ENCODE measurements at places on chromosomes 11 and 22.

- no peak for DNase-seq
Measured at GRCh38 chr11:313787-314553, at the start of gene IFITM1. IFITM1 (plus strand) TSS chr11:314040; CDS start chr11:314171, 131 bp downstream.

DNA sequence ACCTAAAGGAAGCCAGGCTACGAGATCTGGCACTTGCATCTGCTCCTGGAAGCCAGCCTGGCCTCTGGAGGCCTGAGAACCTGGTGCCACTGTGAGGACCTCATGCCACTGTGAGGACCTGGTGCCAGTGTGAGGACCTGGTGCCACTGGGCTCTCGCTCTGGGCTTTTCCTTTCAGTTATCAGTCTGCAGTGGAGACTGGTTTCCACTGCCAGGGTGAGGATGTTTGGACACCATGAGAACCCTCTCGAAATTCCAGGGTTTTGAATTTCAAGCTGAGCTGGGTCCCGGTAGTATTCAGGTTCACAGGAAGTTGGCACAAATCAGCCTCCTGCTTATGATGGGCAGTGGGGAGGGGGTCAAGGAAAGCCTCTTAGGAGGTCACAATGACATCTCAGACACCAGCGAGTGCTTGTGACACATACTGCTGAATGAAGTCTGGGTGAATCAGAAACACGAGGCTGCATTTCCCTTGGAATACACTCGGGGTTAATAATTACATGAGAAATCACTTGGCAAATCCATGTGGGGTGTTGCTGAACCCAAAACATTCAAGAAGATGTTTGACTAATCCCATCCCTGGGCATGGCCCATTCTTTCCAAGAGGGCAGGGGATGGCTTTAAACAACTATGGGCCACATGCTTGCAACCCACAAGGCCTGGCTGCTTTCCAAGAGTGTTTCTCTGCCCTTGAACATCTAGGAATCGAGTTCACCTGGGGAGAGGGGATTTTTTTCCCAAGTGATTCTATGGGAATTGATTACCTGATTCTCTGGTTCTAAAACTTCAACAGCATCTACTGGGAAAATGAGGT lies 60.2 kb downstream of the LINC01488 start:
- DNase-seq: no peak

DNA sequence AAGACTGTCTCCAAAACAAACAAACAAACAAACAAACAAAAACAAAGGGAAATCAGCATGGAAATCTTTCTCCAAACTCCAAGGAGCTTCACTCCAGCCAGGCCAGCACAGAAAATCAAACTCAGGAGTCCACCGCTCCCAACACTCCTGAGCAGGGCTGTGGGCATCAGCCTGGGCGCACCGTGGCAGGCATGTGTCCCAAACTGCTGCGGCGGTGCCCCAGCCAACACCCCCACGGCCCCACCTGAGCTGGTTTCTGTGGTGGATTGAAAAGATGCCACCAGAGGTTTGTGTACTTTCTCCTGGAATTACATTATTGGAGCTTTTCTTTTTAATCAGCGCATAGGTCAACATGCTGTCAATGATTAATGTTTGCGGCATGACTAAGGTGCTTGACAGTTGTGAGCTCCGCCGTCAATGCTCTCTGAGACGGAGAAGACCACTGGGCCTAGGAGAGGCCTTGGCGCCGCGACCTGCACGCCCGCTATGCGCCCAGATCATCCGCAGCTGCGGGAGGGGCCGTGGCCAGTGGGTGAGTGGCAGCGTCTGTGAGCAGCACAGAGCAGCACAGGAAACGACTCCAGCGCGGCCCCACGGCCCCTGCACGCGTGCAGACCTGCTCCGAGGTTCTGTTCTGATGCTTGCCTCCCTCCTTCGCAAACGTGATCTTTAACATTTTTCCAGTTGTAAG lies 18.1 kb downstream of the DRD4 start:
- no peak for DNase-seq

DNA sequence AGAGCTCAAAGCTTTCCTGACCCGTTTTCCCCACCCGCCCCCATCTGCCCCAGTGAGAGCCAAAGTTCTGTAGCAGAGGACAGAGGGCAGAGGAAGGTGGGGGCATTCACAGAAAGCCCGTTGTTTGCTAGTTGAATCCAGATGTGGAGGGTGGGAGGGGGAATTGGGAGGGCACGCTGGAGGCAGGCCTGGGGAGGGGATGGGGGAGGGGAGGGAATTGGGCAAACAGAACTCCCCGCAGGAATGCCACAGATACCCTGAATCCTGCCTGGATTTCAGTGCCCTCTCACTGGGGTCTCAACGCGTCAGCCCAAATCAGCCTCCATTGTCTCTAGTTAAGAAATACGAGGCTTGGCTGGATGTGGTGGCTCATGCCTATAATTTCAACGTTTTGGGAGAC lies 12.9 kb upstream of the OAF start:
- DNase-seq: no peak

- no peak for DNase-seq
Measured at GRCh38 chr11:134949121-134950090, 537.4 kb upstream of the B3GAT1 start.

GRCh38 chr11:114236829-114237228 lies 59.4 kb upstream of the NNMT start:
- DNase-seq: no peak

GRCh38 chr22:24088816-24089215 lies 77.7 kb downstream of the CABIN1 start:
- no peak for DNase-seq

GRCh38 chr11:82229341-82229740 lies 504.3 kb downstream of the FAM181B start:
- DNase-seq: no peak

DNA sequence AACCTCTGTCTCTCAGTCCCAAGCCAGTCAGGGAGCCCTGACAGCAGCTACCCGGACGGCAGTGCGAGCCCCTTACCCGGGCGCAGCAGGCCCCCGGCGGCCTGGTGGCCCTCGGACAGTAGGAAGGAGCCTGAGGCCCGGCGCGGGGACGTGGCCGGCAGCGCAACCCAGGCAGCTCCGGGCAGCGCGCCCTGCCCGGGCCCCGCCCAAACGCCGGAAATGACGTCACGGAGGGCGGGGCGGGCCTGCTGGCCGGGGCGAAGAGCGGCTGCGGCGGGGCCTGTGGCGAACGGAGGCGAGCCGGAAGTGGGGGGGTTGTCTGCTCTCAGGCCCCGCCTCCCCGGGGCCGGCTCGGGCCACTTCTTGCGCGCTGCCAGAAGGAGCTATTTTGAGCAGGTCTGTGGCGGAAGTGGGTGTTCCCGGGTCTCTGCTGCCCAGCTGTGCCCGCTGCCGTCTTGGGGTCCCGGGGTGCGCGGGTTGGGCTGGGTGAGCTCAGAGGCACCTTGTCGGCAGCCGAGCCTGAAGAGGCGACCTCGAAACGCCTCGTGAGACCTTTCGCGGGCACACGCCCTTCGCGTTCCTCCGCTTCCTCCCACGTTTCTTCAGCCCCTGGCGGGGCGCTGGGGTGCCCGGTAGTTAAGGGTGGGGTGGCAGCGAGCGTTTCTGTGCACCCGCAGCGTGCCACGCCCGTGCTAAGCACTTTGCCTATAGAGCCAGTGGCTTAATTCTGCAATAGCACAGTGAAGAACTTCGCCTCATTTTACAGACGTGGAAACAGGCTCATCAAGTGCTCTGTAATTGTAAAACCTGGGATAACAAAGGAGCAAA lies at the start of gene C11orf24:
Gene C11orf24 (minus strand): TSS at position 193 of the 828 bp plus-strand sequence. CDS start 8,206 bp downstream, outside the sequence.
- DNase-seq: no peak

GRCh38 chr11:103997082-103997481 lies 39.4 kb upstream of the DDI1 start:
- no peak for DNase-seq

GRCh38 chr11:68956547-68957254 lies 24.1 kb downstream of the MRGPRD start:
- no peak for DNase-seq

- no peak for DNase-seq
Measured at GRCh38 chr11:47348859-47349258, 3.6 kb downstream of the MYBPC3 start.

DNA sequence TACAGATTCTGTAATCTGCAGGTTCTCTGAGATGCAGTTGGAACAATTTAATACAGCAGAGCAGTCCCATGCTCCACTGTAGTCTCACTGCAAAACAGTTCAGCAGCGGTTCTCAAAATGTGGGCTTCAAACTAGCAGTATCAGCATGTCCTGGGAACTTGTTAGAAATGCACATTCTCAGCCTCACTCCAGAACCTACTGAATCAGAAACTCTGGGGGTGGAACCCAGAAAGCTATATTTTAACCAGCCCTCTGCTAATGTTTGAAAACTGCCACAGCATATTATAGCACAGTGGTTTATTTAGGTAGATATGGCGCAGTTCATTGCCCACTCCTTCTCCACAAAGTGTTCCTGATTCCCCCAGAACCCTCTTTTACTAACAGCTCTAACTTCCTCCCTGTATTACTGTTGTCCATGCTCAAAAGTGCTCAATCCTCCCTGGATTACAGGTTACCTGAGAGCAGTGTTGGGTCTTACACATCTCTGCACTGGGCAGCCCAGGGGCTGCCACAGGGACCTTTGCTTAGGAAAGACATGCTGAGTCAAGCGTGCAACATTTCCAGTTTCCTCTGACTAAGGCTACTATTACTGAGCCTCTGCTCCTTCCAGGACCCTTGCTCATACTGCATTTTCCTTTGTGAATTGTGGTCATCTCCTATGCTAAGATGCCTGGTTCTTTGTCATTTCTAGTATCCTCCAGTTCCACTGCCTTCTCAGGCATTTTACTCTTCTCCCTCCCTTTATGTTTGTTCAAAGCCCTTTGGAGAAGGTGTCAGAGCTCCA lies 7.7 kb upstream of the DGAT2 start:
- DNase-seq: no peak

- no peak for DNase-seq
Measured at GRCh38 chr11:100914415-100915110, 215.1 kb downstream of the PGR start.

GRCh38 chr22:24104307-24105012 lies 76.8 kb upstream of the SUSD2 start:
- no peak for DNase-seq

- no peak for DNase-seq
Measured at GRCh38 chr11:8810540-8811301, 100.3 kb upstream of the AKIP1 start.

- no peak for DNase-seq
Measured at GRCh38 chr11:67489203-67489884, 6.5 kb downstream of the AIP start.

DNA sequence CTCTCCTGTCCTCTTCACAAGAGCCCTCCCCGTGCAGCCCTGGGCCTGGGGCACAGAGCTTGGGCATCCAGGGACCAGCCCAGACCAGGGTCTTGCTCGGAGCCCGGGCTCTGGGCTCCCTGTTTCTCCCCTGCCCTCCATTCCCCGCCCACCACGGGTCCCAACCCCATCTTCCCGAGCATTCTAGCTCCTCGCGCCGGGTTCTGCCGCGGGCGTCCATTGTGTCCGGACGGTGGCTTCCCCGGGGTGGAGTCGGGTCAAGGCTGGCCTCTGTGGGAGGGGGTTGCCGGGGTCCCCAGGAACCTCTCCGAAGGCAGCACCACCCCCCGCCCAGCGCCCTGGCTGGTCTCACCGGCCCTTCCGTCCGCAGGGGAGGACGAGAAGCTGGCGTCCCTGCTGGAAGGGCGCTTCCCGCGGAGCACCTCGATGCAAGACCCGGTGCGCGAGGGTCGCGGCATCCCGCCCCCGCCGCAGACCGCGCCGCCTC lies 18.1 kb upstream of the ACR start:
- DNase-seq: no peak

- DNase-seq: no peak
Measured at GRCh38 chr11:77865805-77866204, 44.9 kb downstream of the AAMDC start.

DNA sequence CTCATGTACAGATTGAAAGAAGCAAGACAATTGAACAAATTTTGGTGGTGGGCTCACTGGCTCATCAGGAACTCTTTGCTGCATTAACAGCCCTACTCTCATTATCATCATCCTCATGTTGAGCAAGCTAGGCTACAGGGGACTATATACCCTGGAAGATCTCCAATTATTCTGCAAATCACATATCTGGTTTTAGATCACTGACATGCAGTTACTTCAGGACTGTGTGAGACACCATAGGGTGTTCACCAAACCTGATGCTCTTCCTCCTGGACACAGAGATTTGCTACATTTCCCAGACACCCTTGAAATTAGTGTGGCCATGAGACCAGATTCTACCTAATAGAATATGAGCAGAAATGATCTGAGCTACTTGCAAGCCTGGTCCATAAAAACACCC lies 23.0 kb upstream of the ME3 start:
- no peak for DNase-seq

DNA sequence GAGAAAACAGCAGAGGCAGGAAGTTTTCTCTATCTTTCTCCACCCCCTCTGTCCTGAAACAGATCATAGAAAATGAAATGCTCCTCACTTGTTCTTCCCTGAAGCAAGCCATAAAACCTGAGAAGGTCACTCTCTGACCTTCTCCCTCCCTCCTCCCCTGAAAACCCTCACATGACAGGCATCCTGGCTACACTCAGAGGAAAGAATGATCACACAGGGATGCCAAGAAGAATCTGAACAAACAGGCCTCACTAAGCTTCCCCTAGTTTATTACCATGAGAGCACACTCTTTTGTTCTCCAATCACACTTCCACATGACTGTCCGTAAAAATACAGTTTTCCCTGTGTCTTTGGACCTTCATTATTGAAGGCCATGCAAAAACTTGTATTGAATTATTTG lies 300.1 kb downstream of the BUD13 start:
- DNase-seq: no peak

DNA sequence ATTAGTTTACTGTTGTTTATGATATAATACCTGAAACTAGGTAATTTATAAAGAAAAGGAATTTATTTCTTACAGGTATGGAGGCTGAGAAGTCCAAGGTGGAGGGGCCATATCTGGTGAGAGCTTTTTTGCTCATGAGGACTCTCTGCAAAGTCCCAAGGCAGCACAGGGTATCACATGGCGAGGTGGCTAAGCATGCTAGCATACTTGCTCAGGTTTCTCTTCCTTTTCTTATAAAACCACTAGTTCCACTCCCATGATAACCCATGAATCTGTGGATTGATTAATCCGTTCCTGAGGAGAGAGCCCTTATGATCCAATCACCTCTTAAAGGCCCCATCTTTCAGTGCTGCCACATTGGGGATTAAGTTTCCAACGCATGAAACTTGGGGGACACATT lies 82.7 kb downstream of the PHF21A start:
- DNase-seq: no peak

GRCh38 chr22:17781319-17782031 lies 7.2 kb upstream of the BID start:
- no peak for DNase-seq

DNA sequence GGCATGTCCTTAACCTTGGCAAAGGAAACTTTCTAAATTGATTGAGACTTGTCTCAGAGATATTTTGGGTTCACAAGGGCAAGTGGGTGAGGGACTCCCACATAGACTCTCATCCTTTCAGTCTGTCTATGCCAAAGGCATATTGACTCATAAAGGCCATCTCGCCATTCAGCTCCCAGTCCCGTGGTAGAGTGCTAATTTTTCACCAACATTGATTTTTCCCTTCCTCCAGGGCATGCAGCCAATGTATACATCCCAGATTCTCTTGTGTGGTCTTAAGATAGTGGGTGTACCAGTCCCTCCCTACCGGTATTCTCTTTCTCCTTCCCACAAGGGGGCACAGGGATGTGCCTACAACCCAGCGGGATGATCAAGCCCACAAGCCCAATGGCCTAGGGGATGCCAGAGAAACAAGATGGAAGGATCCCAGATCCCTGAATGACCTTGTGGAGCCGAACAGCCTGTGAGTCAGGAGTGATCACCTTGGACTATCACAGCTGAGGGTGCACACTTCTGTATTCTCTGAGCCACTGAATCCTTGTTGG lies 7.9 kb downstream of the C11orf96 start:
- no peak for DNase-seq

- no peak for DNase-seq
Measured at GRCh38 chr11:47907499-47907898, 59.3 kb upstream of the NUP160 start.

Measured in cortex of kidney (tissue), 1 donor.